ENCODE measurements at places on chromosomes 16 and 17.
A peak's percentile ranks its signal among the peaks of the same experiment; 100 is the strongest.

GRCh38 chr17:5826384-5826783, 242.1 kb upstream of the NLRP1 start:
- peak; percentile 25 for DNase-seq

DNA sequence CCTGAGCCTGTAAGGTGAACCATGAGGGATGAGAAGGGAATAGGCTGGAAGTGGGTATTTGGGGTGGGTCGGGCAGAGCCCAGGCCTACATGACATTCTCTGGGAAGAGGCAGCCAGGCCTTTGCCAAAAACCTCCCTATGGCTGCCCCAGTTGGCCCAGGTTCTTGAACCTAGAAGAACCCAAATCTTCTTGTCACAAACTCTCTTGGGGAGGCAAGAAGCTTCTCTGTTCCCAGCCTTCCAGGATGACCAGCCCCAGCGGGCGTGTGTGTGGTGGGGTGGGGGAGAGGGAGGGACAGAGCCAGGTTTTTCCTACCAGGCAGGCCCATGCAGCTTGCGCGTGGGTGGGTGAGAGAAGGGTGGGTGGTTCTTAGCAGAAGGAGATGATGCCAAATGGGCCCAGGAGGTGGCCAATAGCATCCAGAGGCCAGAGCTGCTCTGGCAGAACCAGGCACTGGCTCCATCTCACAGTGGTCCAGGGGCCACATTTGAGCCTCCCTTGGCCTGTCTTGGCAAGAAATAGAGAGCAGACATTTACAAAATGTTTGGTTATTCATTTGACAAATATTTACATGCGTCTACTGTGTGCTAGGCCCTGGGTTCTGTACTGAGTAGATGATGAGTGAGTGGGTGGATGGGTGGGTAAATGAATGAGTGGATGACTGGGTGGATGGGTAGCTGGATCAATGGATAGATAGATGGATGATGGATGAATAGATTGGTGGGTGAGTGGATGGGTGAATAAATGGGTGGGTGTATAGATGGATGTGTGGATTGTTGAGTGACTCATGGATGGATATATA, 44.3 kb upstream of the PLCG2 start:
- DNase-seq = no peak

GRCh38 chr17:21288571-21289017, 4.1 kb downstream of the MAP2K3 start:
- no peak for DNase-seq

DNA sequence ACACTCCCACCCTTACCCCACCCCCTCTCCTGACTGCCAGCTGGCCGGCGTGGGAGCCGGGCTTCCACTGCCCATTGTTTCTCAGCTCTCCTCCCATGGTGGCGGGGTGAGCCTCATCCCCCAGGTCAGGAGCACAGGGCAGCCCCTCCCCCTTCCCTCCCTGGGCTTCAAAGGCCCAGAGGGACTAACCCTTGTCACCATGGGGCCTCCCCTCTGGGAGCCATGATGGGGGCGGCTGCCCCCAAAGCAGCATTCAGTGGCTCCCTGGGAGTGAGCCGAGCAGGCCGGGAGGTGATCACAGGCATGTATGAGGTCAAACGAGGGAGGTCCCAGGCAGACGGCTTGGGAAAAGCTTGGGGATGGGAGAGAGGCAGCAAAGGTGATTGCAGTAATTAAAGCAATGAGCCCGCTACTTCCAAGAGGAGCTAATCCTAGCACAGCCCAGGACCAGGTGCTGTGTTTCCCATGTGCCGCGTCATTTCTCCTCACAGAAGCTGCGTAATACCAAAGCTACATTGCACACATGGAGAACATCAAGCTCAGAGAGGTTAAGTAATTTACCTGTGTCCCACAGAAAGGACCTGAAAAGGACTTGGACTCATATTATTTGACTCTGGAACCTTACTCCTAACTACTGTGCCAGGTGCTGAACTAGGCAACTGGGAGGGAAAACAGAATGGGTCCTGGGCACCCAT, 24.5 kb downstream of the CDK5RAP3 start:
- DNase-seq = no peak

DNA sequence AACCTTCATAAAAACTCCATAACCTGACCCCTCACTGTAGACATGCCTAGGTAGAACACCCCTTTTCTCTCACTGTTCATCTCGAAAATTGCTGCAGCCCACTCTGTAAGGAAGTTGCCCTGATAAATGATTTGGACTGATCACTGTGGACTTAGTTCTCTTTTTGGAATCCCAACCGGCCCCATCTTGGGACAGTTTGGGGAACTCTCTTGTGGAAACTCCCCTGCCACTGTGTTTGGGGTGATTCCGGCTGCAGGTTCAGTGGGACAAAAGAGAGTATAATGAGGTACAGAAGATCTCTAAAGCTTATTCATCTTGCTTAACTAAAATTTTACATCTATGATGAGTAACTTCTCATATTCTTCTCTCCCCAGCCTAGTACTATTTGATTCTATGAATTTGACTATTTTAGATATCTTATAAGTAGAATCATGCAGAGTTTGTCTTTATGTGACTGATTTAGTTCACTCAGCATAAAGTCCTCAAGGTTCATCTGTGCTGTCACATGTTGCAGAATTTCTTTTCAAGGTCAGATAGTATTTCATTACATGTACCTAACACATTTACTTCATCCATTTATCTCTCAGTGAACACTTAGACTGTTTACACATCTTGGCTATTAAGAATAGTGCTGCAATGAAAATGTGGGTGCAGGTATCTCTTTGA, 84.9 kb downstream of the ABCA8 start:
- no peak for DNase-seq

DNA sequence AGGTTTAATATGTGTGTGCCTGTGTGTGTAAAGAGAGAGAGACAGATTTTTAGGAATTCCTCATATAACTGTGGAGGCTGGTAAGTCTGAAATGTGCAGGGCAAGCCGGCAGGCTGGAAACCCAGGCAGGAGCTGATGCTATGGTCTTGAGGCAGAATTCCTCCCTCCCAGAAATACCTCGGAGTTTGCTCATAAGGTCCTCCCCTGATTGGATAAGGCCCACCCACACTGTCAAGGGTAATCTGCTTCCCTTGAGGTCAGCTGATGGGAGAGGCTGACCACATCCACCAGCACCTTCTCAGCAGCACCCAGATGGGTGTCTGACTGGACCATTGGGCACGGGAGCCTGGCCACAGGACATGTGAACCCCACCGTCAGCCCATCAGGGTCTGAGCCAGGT, 42.4 kb downstream of the C16orf95 start:
- peak; percentile 71 for DNase-seq

DNA sequence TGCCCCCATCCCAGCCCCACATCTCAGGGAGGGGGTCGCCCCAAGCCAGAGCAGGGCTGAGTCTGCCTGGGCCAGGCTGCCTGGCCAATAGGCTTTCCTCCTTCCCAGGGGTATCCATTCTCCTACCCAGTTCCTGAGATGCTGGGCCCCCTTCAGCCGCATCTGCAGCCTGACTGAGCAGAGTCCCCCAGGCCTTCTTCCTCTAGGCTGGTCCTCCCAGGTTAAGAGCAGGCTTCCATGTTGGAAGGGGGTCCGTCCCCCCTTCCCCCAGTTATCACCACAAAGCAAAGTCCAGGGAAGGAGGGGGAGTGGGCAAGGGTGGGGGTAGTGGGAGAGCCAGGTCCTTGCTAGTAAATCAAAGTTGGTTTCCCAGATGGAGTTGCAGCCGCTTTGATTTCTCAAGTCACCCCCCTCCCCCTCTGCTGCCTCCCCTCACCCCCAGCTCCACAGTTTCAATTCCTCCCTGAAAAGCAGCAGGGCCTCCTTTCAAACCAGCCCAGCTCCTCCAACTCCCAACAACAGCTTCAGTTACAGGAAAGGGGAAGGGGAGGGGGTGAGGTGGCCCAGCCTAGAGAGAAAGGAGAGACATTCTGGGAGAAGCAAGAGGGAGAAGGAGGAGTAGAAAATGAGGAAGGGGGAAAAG, 9.5 kb upstream of the FZD2 start:
- no peak for DNase-seq

All from NCI-H226 (cell line).